ENCODE measurements at places on chromosomes 2 and 18. TPM values are rescaled to one million over a fixed set of nuclear protein-coding genes. Genes with fewer than 3 reads are reported as not detected.

Gene SERPINB10
- total RNA-seq: not detected

Gene GPR45
- not detected for total RNA-seq

Gene RAB6C
- total RNA-seq: not detected

Gene DCDC2C
- total RNA-seq: not detected

Gene HTR2B
- total RNA-seq: 92.5 TPM

GRCh38 chr2:168894101-168894500, 3.9 kb upstream of the SPC25 start:
- H3K27me3 ChIP-seq: no peaks in the 10 kb centered on the region
- no peak overlapping the region for H3K4me3 ChIP-seq
- no peaks in the 10 kb centered on the region for H3K36me3 ChIP-seq
- peaks cover 4% of the 10 kb centered on the region for H3K4me1 ChIP-seq
- DNase-seq: no peak

- H3K27me3 ChIP-seq: no peaks in the 10 kb centered on the region
- no peak for DNase-seq
- peaks cover 2% of the 10 kb centered on the region for H3K4me1 ChIP-seq
- H3K27ac ChIP-seq: no peak overlapping the region
Observed at GRCh38 chr2:43636621-43637020, 439 bp upstream of the PLEKHH2 start.

DNA sequence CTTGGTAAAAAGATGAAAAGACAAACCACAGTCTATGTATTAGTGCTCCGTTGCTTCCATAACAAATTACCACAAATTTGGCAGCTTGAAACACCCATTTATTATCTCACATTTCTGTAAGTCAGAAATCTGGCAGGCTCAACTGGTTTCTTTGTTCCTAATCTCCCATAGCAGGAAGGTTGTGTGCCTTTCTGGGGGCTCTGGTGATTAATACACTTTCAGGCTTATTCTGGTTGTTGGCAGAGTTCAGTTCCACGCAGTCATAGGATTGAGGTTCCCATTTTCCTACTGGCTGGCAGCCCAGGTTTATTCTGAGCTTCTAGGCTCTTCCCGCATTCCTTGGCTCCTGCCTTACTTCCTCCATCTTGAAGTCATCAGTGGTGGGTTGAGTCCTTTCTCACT, 189.3 kb downstream of the ANAPC1 start:
- H3K4me1 ChIP-seq: peaks cover 8% of the 10 kb centered on the region
- H3K27me3 ChIP-seq: no peaks in the 10 kb centered on the region
- no peak overlapping the region for H3K4me3 ChIP-seq
- no peak overlapping the region for H3K27ac ChIP-seq

DNA sequence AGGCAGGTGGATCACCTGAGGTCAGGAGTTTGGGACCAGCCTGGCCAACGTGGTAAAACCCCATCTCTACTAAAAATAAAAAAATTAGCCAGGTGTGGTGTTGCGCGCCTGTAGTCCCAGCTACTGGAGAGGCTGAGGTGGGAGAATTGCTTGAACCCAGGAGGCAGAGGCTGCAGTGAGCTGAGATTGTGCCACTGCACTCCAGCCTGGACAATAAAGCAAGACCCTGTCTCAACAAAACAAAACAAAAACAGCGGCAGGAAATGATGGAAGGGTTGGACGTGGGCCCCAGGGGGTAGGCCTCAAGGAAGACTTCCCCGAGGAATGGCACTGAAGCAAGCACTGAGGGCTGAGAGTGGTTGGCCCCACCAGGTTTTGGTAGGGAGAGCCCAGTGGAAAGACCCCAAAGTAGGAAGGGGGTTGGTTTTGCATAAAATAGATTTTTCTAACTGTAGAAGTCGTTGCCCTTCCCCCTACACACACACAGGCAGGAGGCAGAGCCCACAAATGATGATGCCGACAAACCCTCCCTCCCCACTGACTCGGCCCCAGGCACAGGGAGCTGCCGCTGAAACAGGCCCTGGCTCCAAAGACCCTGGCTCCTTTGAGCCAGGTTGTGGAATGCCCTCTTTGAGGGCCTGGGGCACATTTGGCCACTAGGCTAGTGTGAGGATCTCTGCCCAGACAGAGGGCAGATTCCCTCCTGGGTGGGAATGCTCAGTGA, 104.8 kb downstream of the CABLES1 start:
- no peaks in the 10 kb centered on the region for H3K27me3 ChIP-seq
- peaks cover 5% of the 10 kb centered on the region for H3K4me1 ChIP-seq
- no peak overlapping the region for H3K4me3 ChIP-seq
- DNase-seq: no peak

GRCh38 chr2:230657906-230658305, 54.7 kb upstream of the CAB39 start:
- no peaks in the 10 kb centered on the region for H3K36me3 ChIP-seq
- no peak for DNase-seq
- no peak overlapping the region for H3K4me3 ChIP-seq
- no peaks in the 10 kb centered on the region for H3K4me1 ChIP-seq
- H3K27me3 ChIP-seq: no peaks in the 10 kb centered on the region
- H3K27ac ChIP-seq: no peak overlapping the region

DNA sequence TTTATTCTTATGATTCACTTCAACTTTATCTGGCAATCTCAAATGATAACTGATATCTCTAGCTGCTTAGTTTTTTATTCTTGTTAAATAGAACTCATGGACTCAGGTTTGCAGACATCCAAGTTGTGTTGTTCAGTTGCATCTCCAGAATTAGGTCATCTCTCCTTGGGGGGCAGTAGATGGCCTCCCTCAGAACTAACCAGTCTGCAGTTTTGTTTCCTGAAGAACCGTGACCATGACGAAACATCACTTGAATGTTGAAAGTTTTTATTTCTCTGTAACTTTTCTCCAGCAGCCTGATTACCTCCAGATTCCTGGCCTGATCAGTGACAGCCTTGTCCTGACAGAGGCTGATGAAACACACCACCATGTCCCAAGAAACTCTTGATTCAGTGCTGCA, 321.5 kb downstream of the GALNT13 start:
- H3K27me3 ChIP-seq: no peaks in the 10 kb centered on the region
- no peaks in the 10 kb centered on the region for H3K4me1 ChIP-seq
- no peaks in the 10 kb centered on the region for H3K36me3 ChIP-seq

DNA sequence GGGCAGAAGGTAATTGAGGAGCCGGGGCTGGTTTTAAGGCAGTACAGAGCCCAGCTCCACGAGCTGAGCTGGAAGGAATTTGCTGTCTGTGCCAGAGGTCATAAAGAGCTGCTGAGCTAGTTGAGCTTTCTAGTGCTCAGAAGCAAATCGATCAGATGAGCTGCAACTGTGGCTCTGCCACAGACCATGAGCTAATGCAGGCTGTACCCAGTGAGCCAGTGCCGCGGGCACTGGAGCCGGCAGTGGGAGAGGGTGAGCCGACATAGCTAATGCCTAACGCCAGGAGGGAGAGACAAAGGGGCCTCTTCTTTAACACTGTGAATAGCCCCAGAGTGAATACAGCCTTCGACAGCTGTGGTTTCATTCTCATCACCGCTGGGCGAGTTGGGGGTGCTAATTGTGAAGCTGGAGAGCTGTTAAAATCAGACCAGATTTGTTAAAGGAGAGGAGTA, 410.1 kb upstream of the TCF4 start:
- peak overlapping the region; percentile 37 for H3K4me3 ChIP-seq
- H3K36me3 ChIP-seq: no peaks in the 10 kb centered on the region
- H3K27ac ChIP-seq: no peak overlapping the region
- DNase-seq: peak; percentile 69
- H3K4me1 ChIP-seq: peaks cover 7% of the 10 kb centered on the region
- H3K27me3 ChIP-seq: no peaks in the 10 kb centered on the region

DNA sequence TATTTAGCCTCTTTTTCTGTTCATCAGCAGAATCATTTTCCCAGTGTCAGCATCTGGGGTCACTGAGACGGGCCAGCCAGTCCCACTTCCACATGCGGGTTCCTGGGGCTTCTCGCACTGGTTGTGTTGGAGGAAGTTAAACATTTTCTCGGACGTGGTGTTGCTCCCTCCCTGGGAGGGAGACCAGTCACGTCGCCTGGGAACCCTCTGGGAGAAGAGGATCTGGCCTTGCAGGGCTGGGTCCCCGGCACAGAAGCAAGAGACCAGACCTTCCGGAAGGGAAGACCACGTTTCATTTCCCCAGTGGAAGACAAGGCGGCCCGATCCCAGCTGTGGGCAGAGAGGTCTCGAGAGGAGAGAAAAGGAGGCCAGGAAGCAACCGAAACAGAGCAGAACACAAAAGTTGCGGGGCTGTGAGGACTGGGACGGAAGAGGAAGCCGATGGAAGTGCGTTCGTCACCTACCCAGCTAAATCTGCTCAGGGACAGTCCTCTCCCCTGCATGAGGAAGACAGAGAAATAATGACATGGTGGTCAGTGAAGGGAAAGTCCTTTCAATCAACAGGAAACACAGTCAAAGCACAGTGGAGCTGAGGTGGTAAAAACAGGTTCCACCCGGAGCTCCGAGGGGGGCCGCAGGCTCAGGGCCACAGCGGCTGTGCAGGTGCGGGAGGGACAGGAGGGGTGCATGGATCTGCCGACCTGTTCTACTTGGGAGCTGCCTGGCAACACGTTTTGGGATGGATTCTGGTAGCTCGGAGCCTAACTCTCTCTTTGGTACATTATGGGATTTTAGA, 144.4 kb downstream of the MBP start:
- H3K36me3 ChIP-seq: no peaks in the 10 kb centered on the region
- no peak overlapping the region for H3K4me3 ChIP-seq
- no peak for DNase-seq
- no peak overlapping the region for H3K27ac ChIP-seq
- no peaks in the 10 kb centered on the region for H3K4me1 ChIP-seq

DNA sequence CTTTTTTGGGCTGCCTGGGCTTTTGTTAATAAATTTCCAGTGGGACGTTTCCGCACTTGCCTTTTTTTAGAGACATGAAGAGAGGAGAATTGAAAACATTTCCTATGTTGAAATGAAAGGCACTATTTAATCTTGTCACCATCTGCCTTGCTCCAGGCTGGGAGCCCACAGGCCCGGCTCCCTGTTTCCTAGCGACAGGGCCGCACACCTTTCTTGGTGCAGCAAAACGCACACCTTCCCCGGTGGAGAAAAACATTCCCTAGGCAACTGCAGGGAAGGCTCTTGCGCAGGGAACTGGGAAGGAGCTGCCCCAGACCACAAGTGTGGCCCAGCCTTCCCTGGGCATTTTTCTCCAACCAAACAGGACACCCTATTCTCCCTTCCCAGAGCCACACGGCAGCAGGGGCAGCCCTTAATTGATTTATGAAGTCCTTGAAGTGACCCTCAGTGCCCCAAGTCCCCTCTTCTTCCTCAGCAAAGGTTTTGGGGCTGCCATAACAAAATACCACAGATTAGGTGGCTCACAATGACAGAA, 132.9 kb upstream of the MSH6 start:
- no peak overlapping the region for H3K27ac ChIP-seq
- H3K27me3 ChIP-seq: peaks cover 8% of the 10 kb centered on the region
- no peaks in the 10 kb centered on the region for H3K36me3 ChIP-seq
- H3K4me3 ChIP-seq: no peak overlapping the region

DNA sequence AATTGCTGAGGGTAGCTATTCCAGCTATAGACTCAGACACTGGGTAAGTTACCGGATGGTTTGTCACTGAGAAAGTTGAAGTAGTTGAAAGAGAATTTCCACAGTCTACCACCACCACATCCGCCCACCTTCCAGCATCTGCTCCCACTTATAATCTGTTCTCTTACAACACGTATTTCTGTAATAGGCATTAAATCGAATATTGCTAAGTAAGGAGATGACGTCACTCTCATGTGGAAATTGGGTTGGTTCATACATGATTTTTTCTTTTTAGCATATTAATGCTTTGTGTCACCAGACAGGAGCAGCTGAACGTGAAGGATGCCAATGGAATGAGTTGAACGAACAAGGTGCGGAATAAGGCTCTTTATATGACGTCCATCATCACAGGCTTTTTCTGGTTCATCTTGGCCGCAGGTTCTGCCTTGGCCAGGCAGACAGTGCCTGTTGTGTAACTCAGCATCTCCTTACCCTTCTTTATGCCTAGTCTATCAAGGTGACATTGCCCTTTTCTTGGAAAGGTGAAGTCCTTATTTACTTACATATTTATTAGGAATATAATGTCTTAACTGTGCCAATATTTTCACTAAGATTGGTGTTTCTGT, 45.9 kb downstream of the THUMPD2 start:
- H3K27ac ChIP-seq: no peak overlapping the region
- peaks cover 16% of the 10 kb centered on the region for H3K4me1 ChIP-seq
- H3K4me3 ChIP-seq: no peak overlapping the region
- no peak for DNase-seq
- peaks cover 2% of the 10 kb centered on the region for H3K36me3 ChIP-seq
- H3K27me3 ChIP-seq: no peaks in the 10 kb centered on the region

DNA sequence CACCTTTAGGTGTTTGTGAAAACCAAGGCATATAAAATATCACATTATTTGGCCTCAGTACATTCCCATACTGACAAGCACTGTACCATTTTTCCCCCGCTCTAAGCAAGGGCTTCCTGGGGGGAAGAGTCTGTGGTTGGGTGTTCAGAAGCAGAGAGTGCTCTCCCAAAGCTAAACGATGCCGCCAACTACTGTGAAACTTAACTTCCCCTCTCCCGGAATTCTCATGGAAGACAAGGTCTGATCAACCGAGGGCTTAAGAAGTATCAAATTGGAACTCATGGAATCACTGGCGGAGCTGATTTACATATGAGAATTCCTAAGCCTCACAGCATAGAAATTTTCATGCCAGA, 433 bp upstream of the MFF start:
- no peaks in the 10 kb centered on the region for H3K36me3 ChIP-seq
- DNase-seq: no peak
- peak overlapping the region; percentile 81 for H3K4me3 ChIP-seq
- no peaks in the 10 kb centered on the region for H3K27me3 ChIP-seq

- no peaks in the 10 kb centered on the region for H3K27me3 ChIP-seq
- no peaks in the 10 kb centered on the region for H3K4me1 ChIP-seq
- no peak for DNase-seq
Observed at GRCh38 chr2:78734221-78734620, 291.3 kb upstream of the REG3G start.

- peaks cover 12% of the 10 kb centered on the region for H3K4me1 ChIP-seq
- H3K36me3 ChIP-seq: no peaks in the 10 kb centered on the region
- peak overlapping the region; percentile 15 for H3K27ac ChIP-seq
- no peak overlapping the region for H3K4me3 ChIP-seq
- DNase-seq: peak; percentile 67
Observed at GRCh38 chr2:151771599-151772358, 37.5 kb upstream of the NEB start.

- no peak overlapping the region for H3K4me3 ChIP-seq
- H3K27ac ChIP-seq: no peak overlapping the region
- peak; percentile 49 for DNase-seq
- no peaks in the 10 kb centered on the region for H3K36me3 ChIP-seq
Observed at GRCh38 chr2:112006076-112006410, 49.0 kb upstream of the TMEM87B start.

GRCh38 chr18:78611869-78612268, 367.7 kb upstream of the SALL3 start:
- no peaks in the 10 kb centered on the region for H3K4me1 ChIP-seq
- DNase-seq: no peak
- no peaks in the 10 kb centered on the region for H3K36me3 ChIP-seq
- no peaks in the 10 kb centered on the region for H3K27me3 ChIP-seq

Data from fibroblast of lung (primary cell).